Posterior cingulate gyrus (tissue), 11 donors: ENCODE measurements at places on chromosomes 16 and 17.

- DNase-seq = no peak
These were observed 8.4 kb downstream of the SOST start for GRCh38 chr17:43750153-43750552.

DNA sequence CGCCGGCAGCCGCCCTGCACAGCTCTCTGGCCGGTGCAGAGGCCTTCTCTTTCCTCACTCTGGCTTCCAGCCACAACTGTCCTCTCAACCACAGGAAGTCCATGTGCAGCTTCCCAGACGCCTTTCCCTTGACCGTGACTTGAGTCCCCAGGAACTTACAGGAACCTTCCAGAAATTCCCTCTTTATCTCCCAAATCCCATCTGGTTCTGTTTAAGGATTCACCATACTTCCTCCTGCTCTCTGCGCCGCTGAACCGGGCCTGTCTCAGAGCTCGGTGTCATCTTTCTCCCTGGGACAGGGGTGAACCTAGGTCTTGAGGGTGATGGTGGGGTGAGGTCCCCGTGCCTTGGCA, 65.2 kb upstream of the ZNF469 start:
- DNase-seq = no peak

GRCh38 chr16:56506941-56507340, 12.9 kb downstream of the BBS2 start:
- no peak for DNase-seq

DNA sequence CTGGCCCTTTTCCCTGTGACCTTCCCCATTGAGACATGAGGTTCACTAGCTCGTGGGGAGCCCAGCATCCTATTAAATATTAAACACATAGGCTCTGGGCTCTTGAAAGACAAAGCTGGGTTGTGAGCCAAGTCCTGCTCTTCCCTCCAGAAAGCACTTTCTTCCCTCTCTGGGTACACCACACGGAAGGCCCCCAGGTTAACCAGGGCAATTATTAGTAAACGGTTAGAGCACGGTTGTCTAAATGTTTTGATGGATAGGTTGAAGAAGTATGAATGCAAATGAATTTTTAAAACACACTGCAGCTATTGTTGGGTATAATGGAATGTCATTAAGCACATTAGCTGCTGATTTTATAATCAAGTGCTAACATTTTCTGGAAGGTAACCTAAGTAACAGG, 32.7 kb upstream of the CDH13 start:
- no peak for DNase-seq

- DNase-seq = peak; percentile 72
These were observed 11.7 kb upstream of the SPATA32 start for GRCh38 chr17:45273551-45273957.

DNA sequence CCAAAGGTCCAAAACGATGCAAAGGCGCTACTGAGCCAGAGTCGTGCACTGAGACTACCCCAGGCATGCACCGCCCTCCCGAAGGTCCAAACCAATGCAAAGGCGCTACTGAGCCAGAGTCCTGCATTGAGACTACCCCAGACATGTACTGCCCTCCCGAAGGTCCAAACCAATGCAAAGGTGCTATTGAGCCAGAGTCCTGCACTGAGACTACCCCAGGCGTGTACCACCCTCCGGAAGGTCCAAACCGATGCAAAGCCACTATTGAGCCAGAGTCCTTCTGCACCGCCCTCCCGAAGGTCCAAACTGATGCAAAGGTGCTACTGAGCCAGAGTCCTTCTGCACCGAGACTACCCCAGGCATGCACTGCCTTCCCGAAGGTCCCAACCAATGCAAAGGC, 27.1 kb downstream of the SLC43A2 start:
- DNase-seq = no peak

DNA sequence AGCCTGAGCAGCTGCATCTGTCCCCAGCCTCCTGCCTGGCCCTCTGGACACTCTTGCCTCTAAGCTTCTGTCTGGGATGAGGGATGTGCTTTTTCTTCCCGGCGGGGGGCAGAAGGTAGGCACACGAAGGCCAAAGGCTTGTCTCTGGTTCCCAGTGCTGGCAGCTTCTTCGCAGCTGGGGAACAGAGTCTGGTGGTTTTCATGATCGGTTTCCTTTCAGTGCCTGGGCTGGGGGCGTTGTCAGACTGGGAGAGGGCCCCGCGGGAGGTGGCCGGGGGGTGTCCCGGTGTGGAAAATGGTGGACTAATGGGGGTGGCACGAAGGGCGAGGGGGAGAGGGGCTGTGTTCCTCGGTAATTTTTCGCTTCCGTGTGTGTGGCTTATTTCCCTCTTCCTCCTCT, 988 bp downstream of the RAP1GAP2 start:
- no peak for DNase-seq
